ENCODE measurements at places on chromosomes 12 and 14. TPM values are rescaled to one million over a fixed set of nuclear protein-coding genes. Genes with fewer than 3 reads are reported as not detected.

CRACR2A gene
- 10.2 TPM for total RNA-seq

MLH3 gene
- total RNA-seq: 60.6 TPM

POLR3B gene
- 13.5 TPM for total RNA-seq

KRT85 gene
- not detected for total RNA-seq

GPR65 gene
- 3.8 TPM for total RNA-seq

- DNase-seq: no peak
These were observed 479.1 kb upstream of the USP15 start for GRCh38 chr12:61781021-61781581.

GRCh38 chr14:58848365-58848764, 210.6 kb downstream of the DACT1 start:
- no peak for DNase-seq

GRCh38 chr14:75138492-75138891, 11.6 kb upstream of the NEK9 start:
- DNase-seq: no peak

DNA sequence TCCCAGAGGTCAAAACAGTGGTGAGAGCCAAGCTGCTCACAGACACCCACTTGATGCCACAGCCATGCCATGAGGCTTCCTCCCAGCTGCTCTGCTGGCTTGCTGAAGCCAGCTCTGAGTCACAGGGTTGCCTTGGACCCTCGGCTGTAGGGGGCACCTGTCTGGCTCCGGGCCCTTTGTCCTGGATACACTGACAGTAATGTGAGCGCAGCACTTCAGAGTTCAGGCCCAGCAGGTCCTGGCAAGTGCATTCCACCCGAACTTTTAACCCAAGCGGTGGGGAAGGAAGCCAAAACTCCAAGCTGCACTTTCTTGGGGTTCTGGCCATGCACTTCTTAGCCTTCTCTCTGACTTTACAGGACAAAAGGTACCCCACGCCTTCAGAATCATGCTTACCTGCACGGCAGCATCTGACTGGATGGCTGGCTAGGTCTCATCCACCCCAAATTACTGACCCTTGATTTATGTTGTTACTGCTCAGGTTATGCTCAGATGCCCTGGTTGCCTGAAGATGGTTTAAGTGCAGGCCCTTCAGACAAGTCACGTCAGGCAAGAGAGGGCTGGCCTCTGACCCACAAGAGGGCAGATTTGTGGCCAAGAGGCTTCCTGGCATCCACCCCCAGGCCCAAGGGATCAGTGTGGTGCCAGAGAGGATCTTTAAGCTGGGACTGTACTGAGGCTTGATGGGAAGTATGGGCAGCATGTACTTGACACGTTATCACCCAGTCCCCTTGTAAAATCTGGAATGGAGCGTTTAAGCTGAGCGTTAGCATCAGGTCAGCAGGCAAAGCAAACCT, 24.8 kb downstream of the SLC25A29 start:
- peak; percentile 60 for DNase-seq

GRCh38 chr14:102655137-102655536, 62.7 kb downstream of the RCOR1 start:
- no peak for DNase-seq

DNA sequence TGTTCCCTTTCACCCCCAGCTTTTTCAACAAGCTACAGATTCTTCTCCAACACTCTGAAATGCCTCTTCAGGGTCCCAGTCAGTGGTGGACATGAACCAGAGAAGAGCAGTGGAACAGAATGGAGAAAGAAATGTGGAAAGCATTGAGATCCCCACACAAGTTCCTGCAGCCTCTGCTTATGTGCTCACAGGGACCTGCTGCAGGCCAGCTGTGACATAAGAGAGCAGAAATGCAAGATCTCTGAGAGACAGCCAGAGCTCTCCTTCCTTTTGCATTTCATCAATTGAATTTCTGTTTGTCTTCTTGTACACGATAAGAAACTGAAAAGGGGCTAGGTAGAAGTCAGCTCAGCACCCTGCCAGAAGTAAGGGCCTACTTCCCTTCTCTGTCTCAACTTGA, 6.2 kb downstream of the MDM1 start:
- DNase-seq: no peak

DNA sequence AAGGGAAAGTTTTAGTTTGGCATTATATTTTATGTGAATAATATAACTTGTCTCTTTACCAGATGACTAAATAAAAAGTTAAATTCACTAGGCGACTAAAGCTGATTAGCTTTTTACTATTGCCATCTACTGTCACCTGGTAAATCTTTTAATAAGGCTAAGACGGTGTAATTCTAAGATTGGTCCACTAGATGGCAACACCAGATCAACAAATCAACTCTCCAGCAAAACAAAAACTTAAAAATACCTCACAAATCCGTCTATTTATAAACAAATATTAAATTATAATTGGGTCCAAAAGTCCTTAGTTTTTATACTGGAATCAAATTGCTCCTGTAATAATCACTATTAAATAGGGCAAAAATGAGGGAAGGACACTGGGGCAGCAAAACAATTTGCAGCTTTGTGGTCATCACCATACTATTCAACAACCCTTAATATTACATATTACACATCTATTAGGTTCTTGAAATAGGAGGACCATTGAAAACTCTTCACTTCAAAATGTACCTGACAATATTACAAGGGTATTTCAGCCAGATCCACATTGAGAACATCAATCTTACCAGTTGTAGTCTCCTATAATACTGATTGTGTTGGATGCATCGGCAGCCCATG, 47.9 kb downstream of the GALC start:
- peak; percentile 65 for DNase-seq

DNA sequence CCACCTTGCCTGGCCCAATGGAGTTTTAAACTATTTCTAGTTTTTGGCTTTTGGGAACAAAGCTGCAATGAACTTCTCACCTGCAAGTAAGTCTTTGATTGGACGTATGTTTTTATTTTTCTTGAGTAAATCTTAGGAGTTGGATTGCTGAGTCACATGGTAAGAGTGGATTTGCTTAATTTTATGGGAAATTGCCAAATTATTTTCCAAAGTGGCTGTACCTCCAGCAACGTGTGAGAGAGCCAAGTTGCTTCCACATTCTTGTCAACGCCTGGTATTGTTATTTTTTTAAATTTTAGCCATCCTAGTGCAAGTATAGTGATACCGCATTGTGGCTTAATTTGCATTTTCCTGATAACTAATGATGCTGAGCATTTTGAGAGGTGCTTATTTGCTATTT, 136.6 kb downstream of the LMNTD1 start:
- DNase-seq: no peak

- no peak for DNase-seq
These were observed 784 bp downstream of the PSMA6 start for GRCh38 chr14:35292770-35293561.

DNA sequence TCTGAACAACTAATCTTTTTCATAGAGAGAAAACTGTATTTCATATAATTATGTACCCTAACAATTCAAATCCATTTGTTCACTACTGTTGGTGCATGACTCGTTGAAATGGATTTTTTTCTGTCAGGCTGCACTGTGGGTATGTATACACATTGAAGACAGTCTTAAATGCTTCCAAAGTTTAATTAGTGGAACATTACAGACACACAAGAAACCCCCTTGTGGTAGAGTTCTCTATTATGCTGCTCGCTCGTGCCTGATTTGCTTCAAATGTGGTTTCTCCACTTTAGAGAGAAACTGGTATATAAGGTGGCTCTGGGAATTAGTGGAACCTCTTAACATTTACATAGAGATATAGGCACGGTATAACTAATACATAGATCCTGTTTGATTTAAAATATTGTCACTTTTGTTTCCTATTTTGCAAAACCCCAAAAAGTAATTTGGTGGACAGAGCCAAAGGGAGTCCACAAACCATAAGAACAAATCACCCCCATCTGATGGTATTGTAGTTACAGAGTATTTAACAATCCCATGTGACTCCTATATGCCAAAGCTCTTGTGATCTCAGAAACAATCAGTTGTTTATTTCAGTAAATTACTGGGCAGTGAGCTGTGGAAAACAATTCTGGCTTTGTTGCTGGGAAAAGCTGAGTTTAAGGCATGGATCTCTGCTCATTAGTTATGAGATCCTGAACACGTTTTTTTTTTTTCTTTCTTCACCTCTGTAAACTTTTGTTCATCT, 159.5 kb downstream of the BRMS1L start:
- no peak for DNase-seq
